NCI-H1092 treated with DMSO at 0.1 percent for 48 hours (cell line): ENCODE measurements at places on chromosomes 12 and 14.
A peak's percentile ranks its signal among the peaks of the same experiment; 100 is the strongest.

GRCh38 chr14:58815161-58815701 is 177.5 kb downstream of the DACT1 start:
- DNase-seq: no peak

DNA sequence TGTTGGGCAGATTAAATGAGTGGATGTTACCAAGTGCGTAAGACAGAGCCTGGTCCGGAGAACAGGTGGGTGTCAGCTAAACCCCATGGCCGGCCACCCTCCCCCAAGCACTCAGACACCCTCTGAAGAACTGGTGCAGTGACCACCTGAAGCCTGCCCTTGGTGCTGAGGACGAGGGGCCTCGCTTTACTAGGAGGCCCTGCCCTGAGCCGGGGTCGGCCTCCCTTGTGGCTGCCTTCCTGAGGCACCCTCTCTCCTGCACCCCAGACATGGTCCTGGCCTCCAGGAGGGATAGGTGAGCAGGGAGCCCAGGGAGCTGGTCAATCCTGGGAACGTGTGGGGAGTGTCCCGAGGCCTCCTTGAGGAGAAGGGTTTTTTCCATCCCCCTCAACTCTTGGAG is 4.9 kb upstream of the KIF26A start:
- no peak for DNase-seq

DNA sequence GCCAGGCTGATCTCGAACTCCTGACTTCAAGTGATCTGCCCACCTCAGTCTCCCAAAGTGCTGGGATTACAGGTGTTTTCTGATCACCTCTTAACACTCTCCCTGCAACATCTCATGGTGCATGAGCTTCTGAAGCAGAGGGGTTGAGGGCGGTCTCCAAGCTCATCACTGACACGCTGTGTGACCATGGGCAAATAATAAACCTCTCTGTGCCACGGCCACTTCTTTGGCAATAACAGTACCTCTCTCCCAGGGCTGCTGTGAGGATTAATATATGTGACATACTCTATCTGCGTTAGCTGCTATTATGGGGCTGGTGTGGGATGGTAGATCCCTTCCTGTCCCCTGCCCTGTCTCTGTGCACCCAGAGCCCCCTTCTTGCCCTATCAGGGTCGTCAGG is 62.9 kb upstream of the LHX5 start:
- DNase-seq: no peak

DNA sequence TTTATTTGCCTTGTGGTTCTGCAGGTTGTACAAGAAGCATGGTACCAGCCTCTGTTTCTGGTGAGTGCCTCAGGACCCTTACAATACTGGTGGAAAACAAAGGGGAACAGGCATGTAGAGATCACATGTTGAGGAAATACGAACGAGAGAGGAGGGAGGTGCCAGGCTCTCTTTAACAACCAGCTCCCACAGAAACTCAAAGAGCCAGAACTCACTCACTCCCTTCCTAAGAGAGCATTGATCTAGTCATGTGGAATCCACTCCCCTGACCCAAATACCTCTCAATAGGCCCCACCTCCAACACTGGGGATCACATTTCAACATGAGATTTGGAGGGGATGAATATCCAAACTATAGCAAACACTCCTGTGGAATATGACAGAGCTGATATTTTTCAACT is 938.0 kb downstream of the GALC start:
- no peak for DNase-seq

DNA sequence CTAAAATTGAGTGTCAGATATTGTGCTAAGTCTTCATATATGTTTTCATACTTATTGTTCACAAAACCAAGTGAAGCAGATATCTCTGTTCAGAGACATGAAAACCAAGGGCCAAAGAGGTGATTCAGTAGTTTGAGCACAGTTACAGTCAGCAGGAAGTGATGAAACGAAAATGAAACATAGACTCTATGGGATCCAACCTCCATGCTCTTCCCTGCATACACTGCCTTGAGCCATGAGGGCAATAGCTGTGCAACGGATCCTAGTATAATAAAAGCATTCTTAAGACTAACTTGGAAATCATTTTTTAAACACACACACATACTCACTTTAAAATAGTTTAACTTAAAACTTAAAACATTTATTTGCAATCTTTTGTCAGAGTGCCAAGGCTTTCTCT is 27.9 kb downstream of the ESR2 start:
- no peak for DNase-seq

- DNase-seq: peak; percentile 74
These were observed 918 bp downstream of the LIN7A start for GRCh38 chr12:80936642-80937390.

DNA sequence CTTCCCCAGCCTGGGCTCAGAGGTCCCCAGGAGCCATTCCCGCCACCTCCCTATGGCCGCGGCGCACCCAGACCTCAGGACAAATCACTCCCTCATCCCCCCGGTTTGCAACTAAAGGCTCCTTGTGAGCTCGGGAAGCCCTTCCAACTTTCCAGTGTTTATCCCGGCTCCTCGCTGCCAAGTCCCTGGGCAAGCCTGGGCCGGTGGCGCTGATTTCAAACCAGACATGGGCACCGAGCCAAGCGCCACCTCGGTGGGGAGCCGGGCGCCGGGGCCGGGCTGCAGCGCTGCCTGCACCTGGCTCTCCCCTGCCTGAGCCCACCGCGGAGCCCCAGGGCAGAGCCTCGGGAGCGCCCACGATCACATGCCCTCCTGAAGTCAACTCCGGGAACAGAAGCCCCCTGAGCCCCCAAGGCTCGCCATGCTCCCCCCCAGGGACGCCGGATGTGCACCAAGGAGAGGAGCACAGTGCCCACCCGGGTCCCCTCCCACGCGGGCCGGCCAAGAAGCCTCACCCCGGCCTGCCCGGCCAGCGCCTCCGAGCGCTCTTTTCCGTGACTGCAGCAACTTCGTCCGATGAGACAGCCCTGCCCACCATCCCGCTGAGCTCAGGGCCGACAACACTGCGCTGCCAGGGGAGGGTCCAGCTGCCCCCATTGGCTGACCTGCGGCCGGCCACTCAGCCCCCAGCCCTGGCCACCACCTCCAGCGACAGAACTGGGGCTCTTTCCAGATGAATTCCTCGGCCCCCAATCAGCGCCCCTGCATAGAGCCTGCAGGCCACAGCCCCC is 50.0 kb downstream of the NCOR2 start:
- peak; percentile 82 for DNase-seq

DNA sequence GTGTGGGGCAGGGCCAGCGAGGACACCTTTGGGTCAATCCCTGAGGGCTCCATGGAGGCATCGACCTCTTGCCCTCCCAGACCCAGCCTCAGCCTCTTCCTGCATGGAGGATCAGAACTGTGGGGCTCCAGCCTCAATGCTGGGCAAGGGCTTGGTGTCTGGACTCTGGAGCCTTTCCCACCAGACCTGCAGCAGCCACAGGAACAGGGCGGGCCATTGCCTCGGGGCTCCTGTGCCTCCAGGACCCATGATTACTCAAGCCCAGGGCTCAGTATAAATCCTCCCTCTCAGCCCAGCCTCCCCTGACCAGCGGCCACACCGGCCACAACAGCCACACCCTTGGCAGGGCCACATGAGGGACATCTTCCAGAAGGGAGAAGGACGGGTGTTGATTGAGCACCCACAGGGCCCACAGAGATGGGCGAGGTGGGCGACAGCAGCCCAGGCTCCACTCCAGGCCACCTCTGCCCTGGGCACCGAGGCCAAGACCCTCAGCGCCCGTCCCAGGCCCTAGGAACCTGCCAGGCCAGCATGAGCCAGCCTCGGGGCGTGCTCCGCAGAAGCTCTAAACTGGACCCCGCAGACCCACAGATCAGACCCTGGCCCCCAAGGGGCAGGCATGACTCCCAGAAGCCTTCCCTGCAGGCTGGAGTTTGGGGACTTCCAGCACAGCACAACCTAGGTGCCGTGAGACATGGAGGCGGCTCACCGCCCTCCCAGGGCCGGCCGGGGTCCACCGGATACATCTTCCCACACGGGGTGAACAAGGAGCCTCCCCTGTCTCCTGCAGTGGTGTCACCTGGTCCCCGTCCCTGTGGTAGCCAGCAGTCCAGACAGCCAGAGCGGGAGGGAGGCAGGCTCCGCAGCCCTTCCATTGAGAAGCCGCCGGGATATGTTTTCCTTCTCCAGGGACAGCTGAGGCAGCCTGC is 25.1 kb downstream of the NCOR2 start:
- no peak for DNase-seq

DNA sequence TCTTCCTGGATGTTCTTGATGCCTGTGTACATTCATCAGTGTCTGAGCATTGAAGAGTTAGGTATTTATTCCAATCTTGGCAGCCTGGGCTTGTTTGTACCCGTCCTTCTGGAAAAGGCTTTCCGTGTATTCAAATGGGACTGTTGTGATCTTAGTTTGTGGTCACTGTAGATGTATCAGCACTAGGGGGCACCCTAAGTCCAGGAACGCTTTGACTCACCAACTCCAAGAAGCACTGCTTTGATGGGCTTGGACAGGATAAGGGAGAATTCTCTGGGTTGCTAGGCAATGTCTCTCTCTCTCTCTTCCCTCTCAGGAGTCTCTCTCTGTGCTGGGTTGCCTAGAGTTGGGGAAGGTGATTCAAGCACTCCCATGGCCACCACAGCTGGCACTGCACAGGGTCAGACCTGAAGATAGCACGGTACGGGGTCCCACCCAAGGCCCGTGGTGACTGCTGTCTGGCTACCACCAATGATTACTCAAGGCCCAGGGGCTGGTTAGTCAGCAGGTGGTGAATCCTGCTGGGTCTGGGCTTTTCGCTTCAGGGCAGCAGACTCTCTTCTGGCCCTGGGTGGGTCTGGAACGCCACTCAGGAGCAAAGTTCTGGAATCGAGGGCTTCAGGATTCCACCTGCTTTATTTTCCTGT is 211.1 kb upstream of the RGS6 start:
- peak; percentile 77 for DNase-seq

DNA sequence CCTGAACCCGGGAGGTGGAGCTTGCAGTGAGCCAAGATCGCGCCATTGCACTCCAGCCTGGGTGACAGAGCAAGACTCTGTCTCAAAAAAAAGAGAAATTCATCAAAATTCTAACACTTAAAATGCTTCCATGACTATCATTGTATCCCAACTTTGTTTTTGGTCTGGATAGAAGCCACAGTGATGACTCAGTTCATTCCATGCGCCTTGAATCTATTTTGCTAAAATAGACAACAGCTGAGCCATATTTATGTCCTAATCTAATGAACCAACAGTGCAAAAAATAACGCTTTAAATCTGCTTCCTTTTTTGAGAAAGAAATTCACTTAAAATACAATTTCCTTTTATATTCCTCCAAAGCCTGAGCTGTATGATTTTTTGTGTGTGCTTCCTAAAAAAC is 23.2 kb upstream of the BICD1 start:
- DNase-seq: no peak

GRCh38 chr14:52349731-52350130 is 35.6 kb downstream of the PTGER2 start:
- no peak for DNase-seq

GRCh38 chr12:53499266-53500141 is at the start of gene MAP3K12:
Gene MAP3K12, minus strand, starts transcription at chr12:53499458. Its CDS starts 12,067 bp downstream, at chr12:53487391.
- peak; percentile 31 for DNase-seq

- DNase-seq: no peak
These were observed 16.6 kb upstream of the EEA1 start for GRCh38 chr12:92945659-92946220.

GRCh38 chr12:131153956-131154355 is 200.2 kb downstream of the ADGRD1 start:
- DNase-seq: no peak
